ENCODE measurements at places on chromosomes 3 and 15.

DNA sequence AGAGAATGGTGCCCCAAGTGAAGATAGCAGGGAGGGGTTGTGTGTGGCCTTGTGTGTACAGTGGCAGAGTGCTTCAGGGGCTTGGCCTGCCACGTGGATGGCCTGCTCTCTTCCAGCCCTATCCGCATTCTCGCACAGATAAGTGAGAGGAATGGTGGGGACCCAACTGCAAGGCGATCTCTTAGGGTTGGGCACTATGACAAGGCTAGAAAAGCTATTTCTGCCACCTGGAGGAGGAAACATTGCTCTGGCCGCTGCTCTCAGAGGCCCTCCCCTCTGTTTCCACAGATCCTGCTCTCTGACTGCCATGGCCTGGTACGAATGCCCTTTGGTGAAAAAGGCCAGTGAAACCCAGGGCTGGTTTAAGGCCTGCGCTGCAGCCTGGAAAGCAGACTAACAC, 20.6 kb downstream of the EEFSEC start:
- DNase-seq = no peak

GRCh38 chr3:16795581-16795980, 89.2 kb upstream of the PLCL2 start:
- no peak for DNase-seq

DNA sequence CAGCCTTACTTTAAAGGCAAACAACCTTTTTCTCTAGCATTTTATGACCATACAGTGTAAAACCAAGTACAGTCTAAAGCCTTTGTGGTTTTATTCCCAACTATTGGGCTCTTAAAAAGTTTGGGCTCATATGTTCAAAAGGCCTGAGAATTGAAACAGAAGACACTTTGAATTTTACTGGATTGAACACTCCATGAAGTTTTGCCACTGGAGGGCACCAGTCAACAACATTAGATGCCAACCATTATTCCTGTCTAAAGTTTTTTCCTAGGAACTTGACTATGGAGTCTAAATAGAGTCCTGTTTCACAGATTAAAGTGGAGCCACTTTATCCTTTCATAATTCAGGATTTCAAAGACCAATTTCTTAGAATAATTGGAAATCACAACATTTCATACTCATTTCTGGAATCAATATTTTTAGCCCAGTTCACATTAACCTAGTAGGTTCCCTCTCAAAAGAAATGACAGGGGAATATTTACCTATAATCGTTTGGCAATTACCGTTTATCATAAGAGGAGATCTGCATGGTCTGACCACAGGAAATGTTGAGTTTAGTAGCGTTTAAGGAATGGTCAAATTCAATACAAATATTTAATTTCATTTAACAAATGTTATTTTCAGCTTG, 244.1 kb upstream of the PDZRN3 start:
- DNase-seq = no peak

DNA sequence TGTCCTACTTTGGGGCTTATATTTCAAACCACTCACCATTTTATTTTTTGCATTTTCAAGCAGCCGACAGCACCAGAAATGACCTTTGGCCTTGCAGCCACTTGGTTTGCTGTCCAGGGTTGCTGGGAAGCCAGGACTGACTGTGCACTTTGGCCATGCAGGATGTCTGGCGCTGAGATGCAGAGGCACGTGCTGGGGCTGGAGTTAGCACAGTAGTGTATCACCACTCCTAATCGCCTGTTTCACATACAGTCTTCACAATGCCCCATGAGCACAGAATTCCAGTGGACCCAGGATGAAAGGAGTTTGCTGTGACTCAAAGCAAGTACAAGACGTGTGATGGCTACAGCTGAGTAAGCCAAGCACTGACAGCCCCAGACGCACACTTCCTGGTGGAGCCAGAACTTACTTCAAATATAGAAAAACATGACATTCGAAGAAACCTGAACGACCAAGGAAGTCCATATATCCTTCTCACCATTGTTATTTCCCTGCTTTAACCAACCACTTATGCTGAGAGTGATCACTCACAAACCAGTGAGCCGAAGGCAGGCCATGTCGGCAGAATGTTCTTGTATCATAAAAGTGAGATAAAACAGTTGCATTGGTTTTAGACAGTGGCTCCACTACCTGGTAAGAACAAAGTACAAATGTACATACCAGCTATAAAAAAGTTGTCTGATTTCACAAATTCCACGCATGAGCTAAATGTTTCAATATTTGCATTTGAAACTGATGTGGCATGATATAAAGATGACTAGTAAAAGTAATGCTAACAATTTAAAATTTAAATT, 16.0 kb downstream of the OCA2 start:
- no peak for DNase-seq

DNA sequence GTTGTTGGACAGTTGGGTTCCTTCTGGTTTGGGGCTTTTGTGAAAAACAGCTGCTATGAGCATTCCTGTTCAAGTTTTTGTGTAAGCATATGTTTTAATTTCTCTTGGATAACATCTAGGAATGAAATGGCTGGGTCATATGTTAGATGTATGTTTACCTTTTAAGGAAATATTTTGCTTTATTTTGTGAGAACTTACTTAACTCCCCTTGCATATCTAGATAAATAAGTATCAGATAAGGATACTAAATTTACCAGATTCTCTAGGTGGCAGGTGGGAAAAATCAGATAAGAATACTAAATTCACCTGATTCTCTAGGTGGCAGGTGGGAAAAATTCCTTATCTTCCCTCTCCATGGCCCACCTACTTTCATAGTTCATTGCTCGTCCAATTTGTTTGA, 1.1 kb upstream of the PLS1 start:
- no peak for DNase-seq

DNA sequence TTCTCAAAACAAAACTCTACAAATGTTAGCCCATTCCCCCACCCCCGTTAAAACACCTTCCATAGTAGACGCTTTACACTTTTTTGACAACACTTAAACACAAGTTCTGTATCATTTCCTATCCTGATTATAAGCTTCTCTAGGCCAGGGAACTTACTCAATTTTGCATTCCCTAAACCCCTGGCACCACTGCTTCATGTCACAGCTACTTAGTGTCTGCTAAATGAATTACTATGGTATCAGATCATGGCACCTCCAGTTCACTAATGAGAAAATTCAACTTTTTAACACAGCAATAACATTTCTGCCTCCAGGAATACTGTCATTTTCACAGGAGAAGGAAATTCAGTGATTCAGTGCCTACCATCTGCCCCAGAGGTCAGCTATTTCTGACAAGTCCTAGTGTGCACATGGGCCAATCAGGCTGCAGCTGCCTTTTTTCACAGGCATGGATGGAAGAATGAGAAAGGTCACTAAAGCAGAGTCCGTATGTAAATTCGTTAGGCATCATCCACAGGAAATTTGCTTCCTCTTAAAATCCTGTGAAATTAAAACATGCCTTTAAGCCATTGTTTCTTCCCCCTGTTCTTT, 18.5 kb downstream of the SFMBT1 start:
- DNase-seq = no peak

DNA sequence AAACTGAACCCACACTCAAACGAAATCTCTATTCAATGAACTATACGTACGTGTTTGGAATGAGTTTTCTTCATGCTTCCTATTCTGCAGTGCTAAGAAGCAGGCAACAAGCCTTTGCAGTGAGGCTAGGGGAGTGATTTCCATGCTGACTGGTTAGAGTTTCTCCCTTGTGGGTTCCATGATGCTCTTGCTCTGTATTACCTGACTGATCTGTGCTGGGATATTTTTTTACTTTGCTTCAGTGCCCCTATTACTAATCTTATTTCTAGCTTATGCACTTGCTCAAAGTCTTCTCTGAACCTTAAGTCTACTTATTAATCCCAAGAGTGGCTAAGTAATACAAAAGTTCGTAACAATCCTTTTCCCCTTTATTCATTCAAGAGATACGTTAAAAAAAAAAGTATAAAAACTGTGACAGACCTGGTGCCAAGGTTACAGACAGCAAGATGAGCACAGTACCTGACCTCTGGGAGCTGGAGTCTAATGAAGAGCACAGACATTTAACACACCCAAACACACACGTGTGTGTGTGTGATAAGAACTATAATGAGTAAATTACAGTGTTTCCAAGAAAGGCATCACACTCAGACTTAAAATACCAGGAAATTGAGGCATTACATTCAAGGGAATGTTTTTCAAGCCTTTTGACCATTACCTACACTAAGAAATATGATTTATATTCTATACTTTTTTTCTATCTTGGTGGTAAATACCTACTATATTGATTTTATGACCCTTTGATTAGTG, 50.5 kb upstream of the FBN1 start:
- DNase-seq = no peak

GRCh38 chr3:1394188-1394587, 301.4 kb downstream of the CNTN6 start:
- no peak for DNase-seq

DNA sequence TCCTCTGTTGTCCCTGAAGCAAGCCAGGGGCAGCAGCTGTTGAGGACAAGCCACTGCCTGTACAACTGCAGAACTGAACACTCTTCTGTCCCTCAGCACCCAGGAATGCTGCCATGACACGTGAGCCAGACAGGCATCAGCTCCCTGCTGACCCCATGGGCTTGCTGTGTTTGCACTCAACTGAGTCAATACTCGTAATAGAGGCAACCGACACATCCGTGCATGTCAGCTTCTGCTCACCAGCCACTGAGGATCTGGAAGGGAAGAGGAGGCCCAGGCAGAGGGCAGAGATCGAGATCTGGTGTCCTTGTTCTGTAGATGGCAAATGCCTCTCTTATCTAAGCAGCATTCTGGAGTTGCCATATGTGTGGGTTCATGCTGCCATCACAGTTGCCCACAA, 54.3 kb upstream of the SEC61A1 start:
- no peak for DNase-seq

DNA sequence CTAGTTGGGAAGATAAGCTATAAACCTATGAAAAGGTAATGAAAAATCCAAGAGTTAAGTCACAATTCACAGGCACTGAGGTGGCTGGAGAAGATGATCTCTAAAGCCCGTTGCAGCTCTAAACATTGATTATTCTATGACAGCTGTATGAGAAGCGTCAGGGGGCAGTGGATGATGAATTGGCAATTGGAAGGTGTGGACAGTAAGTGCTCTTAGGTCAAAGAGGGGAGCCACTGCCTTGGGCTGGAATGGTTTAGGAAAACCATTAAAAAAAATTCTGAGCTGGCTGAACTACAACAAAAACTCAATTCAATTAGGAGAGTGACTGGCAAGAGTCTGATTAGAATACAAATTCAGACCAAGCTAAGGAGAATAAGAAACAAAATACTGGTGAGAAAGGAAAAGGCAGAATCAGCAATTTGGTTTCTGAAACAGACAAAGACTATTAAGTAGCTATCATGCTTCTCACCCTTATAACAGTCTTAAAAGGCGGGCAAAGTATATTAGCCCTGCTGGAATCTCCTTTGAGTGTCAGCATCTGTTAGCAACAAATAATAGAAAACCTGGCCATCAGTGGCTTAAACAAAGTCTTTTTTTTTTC, 8.8 kb upstream of the NMD3 start:
- DNase-seq = no peak

- no peak for DNase-seq
Observed at GRCh38 chr15:56028430-56028829, 35.0 kb upstream of the NEDD4 start.

DNA sequence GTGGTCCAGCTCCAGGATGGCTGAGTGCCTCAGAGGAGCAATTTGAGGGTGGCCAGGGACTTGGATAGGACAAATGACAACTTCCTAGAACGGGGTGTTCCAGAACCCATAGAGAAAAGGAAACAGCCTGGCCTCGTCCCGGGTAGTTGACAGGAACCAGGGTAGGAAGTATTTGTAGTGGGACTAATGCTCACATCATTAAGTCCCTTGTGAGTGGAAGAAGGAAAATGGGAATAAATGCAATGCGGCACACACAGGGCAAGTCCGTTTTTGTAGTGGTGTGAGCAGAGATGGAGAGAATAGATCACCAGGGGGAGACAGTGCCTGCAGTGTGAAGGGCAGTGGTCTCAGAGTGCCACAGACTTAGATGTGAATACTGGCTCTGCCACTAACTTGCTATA, 19.6 kb downstream of the TIMP4 start:
- DNase-seq = no peak

- DNase-seq = no peak
Observed at GRCh38 chr3:11481556-11481955, 162.2 kb downstream of the VGLL4 start.

DNA sequence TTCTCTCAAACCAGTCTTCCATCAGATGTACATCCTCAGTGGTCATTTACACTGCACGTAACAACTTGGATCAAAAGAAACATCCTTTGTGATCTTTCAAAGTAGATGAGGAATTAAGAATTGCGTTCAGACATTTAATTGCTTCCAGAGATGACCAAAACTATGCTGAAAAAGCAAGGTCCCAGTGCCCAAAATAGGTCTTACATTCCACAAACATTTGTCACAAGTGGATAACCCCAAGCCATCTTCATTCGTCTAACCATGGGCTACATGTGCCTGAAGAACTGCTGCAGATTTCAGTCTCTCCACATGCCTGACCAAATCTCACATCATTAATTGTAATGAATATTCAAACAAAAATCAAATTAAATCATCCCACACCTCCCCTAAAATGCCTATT, 273.6 kb downstream of the SHOX2 start:
- no peak for DNase-seq

DNA sequence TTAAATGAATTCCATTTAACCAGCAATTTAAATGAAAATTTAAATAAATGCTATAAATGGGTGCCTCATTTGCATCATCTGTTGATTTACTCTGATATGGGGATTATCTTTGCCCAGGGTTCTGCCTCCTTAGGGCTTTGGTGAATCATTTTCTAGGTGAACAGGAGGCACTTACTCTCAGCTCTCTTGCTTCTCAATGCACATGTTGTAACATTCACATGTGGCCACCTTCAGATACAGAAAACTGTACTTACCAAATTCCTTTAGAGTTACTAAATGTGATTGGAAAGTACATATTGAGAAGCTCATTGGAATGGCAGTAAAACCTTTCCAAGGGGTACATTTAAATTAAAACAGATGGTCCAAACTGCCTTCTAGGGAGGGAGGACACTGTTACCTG, 20.8 kb downstream of the GADL1 start:
- DNase-seq = no peak

GRCh38 chr3:72335458-72336095, 512.7 kb downstream of the SHQ1 start:
- DNase-seq = no peak

DNA sequence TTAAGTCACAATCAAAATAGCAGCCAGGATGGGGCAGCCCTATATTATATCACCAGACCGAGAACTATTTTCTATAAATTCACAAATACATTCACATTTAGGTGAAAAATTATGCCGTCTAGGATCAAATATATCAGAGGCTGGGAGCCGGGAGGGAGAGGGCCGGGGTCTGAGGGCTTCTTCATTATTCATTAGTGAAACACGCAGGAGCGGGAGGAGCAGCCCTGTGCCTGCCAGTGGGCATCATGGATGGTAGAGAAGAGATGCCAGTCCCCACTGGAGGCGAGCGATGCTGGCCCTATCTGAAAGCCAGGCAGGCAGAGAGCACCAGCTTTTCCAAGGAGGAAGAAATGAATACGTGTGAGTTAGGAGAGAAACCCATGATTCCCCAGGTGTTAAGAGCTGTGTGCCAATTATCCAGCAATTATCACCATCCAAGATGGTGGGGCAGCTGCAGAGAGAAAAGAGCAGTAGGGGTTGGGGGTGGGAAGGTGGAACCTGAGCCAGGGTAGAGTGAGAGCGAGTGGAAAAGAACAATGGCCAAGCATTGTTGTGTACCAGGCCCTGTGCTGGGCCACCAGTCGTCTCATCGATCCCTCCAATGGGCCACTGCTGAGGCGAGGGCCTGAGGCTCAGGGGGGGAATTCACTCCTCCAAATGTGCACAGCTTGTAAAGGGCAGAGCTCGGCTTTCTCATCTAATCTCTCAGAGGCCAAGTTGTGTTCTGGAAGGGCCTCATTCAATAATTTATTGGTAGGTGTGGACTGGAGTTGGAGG, 261.3 kb upstream of the TLE3 start:
- DNase-seq = no peak
